ENCODE measurements at places on chromosomes 4 and X.

GRCh38 chrX:747176-747575, 116.6 kb downstream of the SHOX start:
- DNase-seq: no peak

DNA sequence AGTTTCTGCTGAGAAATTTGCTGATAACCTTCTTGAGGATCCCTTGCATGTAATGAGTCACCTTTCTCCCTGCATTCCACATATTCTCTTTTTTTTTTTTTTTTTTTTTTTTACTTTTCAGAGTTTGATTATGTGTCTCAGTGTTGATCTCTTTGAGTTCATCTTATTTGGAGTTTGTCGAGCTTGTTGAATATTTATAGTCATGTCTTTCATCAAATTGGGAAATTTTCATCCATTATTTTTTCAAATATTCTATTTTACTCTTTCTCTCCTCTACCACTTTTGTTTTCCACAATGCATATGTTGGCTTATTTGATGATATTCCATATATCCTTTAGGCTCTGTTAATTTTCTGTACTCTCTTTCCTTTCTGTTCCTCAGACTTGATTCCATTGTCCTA, 136.1 kb downstream of the MAD2L1 start:
- DNase-seq: no peak

DNA sequence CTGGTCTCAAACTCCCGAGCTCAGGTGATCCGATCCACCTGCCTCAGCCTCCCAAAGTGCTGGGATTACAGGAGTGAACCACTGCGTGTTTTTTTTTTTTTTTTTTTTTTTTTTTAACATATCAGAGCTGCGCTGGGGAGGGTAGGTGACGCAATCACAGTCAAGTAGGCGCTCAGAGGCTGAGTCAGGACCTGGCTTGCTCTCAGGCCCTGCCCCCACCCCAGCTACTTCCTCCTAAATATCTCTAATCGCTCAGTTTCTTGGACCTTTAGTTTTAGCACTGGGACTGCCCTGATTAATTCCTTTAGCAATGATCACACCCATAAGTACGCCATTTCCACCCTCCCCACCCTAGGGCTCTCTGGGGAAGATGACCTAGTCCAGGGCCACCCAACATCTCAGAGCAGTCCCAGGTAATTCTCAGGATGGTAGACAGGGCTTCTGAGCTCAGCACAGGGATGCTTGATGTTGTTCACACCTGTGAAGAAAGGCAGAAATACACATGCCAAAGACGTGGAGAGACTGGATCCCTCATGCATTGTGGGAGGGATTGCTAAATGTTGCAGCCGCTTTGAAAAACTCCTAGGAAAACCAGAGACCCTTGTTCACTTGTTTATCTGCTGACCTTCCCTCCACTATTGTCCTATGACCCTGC, 50.2 kb downstream of the DDX3X start:
- peak; percentile 0 for DNase-seq

DNA sequence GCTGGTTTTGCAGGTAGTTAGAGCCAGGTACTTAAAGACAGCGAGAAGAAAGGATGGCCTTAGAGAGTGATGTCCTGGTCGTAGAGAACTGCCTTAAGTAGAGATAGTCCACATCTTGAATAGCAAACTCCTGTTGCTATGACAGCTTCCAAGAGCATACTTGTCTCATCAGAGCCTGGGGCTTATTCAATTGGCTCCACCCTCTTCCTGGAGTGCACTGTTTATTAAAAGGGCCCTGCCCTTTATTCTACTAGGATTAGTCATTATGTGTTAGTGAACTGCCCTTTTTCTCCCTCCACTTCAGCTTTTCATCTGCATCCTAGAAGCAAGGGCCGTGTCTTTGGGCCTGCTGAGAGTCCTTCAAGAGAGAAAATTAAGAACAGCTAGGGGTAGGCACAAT, 94.5 kb upstream of the EOLA2 start:
- no peak for DNase-seq

- no peak for DNase-seq
These were observed 659.3 kb downstream of the ZNF674 start for GRCh38 chrX:45885931-45886330.

GRCh38 chr4:43411226-43411625, 518.7 kb downstream of the GRXCR1 start:
- DNase-seq: no peak

DNA sequence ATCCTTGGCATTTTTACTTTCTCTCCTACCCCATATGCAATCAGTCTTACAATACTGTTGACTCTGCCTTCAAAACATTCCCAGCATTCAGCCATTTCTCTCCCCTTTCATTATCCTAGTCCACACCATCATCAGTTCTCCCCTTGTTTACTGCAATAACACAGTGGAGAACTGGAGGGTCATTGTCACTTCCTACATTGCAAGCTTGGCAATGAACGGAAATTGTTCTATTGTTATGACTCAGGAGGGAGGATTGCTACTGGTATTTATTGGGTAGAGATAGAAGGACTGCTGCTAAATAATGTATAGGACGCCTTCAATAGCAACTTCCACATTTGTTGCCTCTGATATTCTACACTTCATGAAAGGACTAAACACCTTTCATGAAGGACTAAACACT, 231.8 kb downstream of the BANK1 start:
- DNase-seq: no peak

DNA sequence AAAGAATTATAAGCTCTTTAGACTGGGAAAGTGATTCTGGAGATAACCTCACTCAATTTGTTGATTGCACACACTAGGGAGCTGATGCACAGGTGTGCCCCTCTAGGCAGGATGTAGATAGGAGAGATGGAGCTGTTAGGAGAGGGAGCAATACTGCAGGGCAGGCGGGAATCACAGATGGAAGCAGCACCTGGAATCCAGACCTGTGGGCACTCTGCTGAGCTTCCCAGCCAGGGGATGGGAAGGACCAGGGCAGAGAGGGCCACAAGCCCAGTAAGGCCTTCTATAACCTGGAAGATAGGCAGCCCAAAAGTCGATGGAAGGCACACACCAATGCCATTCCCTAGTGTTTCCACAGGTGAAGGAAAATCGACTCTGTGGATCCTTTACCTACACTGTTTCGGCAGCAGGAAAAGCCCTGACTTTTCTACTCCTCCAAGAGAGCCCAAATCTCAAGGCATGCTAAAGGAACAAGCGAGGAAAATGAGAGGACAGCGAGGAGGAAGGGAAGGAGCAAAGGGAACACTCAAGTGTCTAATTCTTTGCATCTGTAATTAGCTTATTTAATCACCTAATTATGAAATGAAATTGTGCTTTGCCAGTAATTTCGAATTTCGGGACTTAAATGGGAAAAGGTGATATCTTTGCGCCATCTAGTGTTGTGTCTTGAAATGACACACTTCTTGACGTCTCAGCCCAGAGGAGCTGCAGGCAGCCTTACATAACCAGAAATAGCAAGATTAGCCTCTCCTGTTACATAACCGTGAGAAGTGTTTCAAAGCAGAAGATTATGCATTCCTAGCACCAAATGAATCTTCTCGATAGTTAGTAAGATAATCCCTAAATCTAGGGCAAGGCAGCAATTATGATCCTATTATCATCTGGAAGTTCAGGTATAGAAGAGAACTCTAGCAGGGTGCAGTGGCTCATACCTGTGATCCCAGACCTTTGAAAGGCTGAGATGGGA, 31.0 kb upstream of the TLR3 start:
- peak; percentile 14 for DNase-seq

- DNase-seq: no peak
These were observed 104.5 kb upstream of the QRFPR start for GRCh38 chr4:121485190-121485804.

- no peak for DNase-seq
These were observed 47.2 kb downstream of the AFAP1 start for GRCh38 chr4:7892212-7893019.

GRCh38 chrX:101931136-101931487, 715 bp downstream of the ZMAT1 start:
- DNase-seq: peak; percentile 7

GRCh38 chr4:151143162-151143561, 43.7 kb downstream of the RPS3A start:
- no peak for DNase-seq

GRCh38 chr4:158013858-158014257, 159.0 kb downstream of the GASK1B start:
- DNase-seq: no peak

DNA sequence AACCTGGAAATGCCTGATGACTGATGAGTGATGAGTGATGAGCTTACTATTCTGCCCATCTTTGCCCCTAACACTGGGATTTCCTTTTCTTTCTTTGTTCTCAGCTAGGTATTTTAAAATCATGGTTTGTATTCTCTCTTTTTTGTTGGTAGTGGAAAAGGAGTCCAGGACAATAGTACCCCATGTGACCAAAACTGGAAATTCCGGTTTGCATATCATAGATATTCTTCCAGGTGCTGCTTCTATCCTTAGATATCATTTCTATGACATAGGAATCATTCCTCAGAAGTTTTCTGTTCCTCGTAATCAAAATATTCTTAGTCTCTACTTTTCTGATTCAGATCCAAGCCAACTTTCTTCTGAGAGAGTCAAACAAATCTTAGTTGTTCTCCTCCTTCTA, 320.5 kb upstream of the TET2 start:
- no peak for DNase-seq

DNA sequence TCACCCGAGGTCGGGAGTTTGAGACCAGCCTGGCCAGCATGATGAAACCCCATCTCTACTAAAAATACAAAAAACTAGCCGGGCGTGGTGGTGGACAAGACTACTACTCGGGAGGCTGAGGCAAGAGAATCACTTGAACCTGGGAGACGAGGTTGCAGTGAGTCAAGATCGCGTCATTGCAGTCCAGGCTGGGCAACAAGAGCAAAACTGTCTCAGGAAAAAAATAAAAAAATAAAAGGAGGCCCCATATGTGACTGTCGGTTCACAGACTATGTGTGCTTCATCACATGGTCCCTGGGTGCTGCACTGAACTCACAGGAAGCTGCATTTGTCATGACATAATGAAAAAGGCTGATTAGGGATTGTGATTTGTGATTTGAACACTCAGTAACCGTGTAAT, 6.4 kb downstream of the TRIML1 start:
- no peak for DNase-seq

DNA sequence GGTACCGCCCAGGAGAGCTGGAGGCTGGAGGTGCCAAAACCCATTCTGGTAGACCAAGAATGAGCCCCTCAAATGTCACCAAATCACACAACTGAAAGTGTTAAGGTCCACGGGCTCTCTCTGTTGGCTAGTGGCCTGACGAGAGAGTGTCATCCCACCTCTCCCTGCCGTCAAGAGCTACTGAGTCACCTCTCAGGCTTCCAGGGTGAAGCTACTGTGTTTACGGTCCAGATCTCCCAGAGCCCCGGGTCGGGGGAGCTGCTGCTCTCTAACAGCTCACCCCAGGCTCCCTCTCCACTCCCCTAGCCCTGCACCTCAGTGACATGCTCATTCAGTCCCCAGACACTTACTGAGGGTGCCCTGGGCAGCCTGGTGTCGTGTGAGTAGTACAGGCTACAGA, 59.2 kb downstream of the ADGRG2 start:
- no peak for DNase-seq

DNA sequence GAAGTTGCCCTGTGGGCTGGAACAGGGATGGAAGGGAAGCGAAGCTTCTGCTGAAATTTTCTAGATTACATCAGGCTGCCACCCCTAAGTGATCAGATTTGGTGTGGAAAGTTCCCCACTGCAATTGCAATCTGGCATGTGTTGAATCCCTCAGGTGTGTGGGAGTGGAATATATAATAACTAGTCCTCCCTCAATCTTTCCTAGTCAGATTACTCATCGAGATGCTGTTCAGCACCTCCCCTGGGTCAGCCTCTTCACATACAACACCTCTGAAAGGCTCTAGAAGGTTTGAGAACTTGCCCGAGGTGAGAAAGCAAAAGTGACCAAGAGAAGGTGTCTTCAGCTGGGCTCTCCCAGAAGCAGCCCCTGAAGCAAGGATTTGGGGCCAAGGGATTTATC, 336.8 kb downstream of the BCOR start:
- DNase-seq: no peak
